IMR-90 (cell line): ENCODE measurements at places on chromosomes 2 and 18. TPM values are rescaled to one million over a fixed set of nuclear protein-coding genes. Genes with fewer than 3 reads are reported as not detected.

The CYRIA gene
- 1.7 and 3.8 TPM in 2 replicates for total RNA-seq

The KCNJ3 gene
- total RNA-seq = not detected in 2 replicates

The CNGA3 gene
- total RNA-seq = under 0.01 TPM in 1 of 2 replicates, not detected in the other

The NTSR2 gene
- not detected in 2 replicates for total RNA-seq

The RAB31 gene
- 26.9 and 28.9 TPM in 2 replicates for total RNA-seq

The HAAO gene
- total RNA-seq = 0.18 TPM in 1 of 2 replicates, not detected in the other

The METAP1D gene
- total RNA-seq = 3.4 and 4.2 TPM in 2 replicates

DNA sequence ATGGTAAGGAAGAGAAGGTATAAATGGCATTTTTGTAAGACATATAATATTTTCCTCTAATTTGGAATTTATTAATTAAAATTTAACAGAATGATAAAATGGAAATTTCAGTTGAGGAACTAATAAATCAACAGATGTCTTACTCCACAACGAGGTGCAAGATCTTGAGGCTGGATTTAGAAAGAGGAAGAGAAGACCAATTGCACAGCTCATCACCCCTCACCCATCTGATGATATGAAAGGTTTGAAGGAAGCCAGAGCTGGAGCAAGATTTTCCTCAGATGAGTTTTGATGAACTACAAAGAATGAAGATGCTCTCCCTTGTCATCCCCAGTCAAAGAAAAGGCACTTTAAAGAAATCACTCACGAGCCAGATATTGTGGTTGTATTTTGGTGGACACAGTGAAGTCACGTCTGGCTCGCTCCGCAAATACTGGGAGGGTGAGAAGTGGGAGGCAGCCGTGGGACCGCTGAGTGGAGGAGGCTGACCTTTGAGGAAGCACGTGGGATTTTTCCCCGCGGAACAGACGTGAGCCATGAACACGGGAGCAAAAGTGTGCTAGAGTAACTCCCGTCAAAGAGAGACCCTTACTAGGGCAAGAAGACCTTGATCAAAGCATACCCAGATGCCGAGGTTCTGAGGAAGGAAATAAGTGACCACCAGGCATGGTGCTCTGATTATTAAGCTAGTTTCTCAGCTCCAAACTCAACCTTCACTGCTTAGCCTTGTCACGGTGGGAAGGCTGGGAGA is 511.4 kb downstream of the RNF144A start:
- no peak overlapping the region for H3K27ac ChIP-seq
- H3K4me3 ChIP-seq = no peak overlapping the region
- H3K36me3 ChIP-seq = no peaks in the 10 kb centered on the region

GRCh38 chr2:196219671-196220070 is 48.3 kb upstream of the STK17B start:
- DNase-seq = no peak
- H3K36me3 ChIP-seq = no peaks in the 10 kb centered on the region
- no peak overlapping the region for H3K4me3 ChIP-seq

DNA sequence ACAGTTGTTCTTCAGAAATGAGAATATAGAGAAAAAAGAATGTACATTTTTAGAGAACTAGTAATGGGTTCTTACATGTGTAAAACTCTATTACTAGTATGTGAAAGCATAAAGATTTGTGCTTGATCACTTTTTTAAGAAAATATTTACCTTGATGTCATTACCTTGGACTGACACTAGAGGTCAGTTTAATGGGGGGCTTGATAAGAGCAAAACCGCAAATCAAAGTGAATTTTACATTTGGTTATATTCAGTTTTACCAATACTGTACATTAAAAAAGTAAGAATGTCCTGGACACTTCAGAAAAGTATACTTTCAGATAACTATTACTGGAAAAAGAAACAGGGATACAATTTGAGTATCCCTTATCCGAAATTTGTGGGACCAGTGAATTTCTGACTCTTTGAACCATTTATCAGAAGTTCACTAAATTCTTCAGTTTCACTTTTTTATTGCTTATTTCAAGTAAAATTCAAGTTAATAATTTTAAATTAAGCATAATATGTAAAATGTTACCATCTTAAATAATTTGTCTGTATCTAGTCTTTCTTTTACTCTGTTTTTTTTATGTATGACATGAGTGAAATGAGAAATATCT is 1149.5 kb downstream of the DSC3 start:
- DNase-seq = no peak
- no peaks in the 10 kb centered on the region for H3K27me3 ChIP-seq
- no peak overlapping the region for H3K4me3 ChIP-seq
- no peak overlapping the region for H3K27ac ChIP-seq
- H3K4me1 ChIP-seq = no peaks in the 10 kb centered on the region
- no peaks in the 10 kb centered on the region for H3K36me3 ChIP-seq

GRCh38 chr18:9855681-9856080 is 30.1 kb upstream of the TXNDC2 start:
- no peak overlapping the region for H3K27ac ChIP-seq
- no peak for DNase-seq
- no peak overlapping the region for H3K4me3 ChIP-seq
- no peaks in the 10 kb centered on the region for H3K27me3 ChIP-seq
- H3K36me3 ChIP-seq = no peaks in the 10 kb centered on the region

- DNase-seq = peak; percentile 26
- peaks cover 2% of the 10 kb centered on the region for H3K36me3 ChIP-seq
- H3K27me3 ChIP-seq = no peaks in the 10 kb centered on the region
- H3K27ac ChIP-seq = peak overlapping the region; percentile 31; the same call in 1 of the 2 replicates
- H3K4me3 ChIP-seq = no peak overlapping the region
Observed at GRCh38 chr2:27074738-27075565, 3.5 kb upstream of the EMILIN1 start.

DNA sequence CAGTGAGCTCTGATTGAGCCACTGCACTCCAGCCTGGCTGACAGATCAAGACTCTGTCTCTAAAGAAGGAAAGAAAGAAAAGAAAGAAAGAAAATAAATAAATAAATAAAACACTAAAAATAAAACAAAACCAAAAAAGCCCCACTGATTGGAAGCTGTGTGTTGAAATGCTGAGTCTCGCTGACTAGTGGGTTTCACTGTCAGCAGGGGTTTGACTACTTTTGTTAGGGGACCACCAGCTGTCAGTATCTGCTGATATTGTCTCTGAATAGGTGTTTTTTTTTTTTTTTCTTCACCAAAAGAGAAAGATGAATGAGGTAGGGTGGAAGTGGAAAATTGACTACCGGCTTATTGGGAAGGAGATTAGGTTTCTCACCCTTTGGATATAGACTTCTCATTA is 12.8 kb upstream of the ACTR2 start:
- no peak overlapping the region for H3K27ac ChIP-seq
- H3K4me1 ChIP-seq = no peaks in the 10 kb centered on the region
- no peaks in the 10 kb centered on the region for H3K36me3 ChIP-seq
- DNase-seq = no peak

DNA sequence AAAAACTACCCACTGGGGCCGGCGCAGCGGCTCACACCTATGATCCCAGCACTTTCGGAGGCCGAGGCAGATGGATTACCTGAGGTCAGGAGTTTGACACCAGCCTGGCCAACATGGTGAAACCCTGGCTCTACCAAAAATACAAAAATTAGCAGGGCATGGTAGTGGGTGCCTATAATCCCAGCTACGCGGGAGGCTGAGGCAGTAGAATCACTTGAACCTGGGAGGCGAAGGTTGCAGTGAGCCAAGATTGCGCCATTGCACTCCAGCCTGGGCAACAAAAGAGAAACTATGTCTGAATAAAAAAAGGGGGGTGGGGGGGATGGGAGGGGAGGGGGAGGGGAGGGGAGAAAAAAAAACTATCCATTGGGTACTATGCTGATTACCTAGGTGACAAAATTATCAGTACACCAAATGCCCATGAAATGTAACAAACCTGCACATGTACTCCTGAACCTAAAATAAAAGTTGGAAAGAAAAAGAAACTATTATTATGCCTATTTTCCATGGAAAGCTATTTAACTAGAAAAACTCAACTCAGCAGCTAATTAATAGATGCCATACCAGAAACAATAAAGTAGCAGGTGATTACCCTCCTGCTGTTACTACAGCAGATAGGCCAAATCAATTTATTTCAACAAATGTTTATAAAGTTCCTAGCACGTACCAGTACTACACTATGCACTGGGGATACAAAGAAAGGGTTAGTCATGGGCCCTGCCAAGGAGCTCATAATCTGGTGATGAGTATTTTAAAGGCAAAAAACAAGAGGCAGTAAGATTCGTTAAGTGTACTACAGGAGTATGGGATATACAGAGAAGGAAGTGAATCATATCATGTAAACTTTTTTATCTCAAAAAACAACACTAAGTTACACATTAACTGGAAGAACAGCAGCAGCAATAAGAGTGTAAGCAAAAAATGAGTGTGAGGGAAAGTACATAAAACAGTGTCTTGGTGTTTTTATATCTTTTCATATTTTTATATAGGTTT is 112.8 kb upstream of the SLC39A10 start:
- DNase-seq = peak; percentile 93
- H3K36me3 ChIP-seq = no peaks in the 10 kb centered on the region
- no peaks in the 10 kb centered on the region for H3K27me3 ChIP-seq
- H3K4me3 ChIP-seq = no peak overlapping the region
- peak overlapping the region; percentile 55 for H3K27ac ChIP-seq

GRCh38 chr2:215900843-215901242 is 112.5 kb downstream of the MREG start:
- H3K4me3 ChIP-seq = no peak overlapping the region
- H3K36me3 ChIP-seq = no peaks in the 10 kb centered on the region
- DNase-seq = no peak
- H3K4me1 ChIP-seq = peaks cover 8% of the 10 kb centered on the region
- no peak overlapping the region for H3K27ac ChIP-seq

GRCh38 chr2:223460209-223460608 is 142.0 kb downstream of the SCG2 start:
- H3K36me3 ChIP-seq = no peaks in the 10 kb centered on the region
- no peak overlapping the region for H3K27ac ChIP-seq
- no peaks in the 10 kb centered on the region for H3K27me3 ChIP-seq
- H3K4me3 ChIP-seq = no peak overlapping the region
- peaks cover 3% of the 10 kb centered on the region for H3K4me1 ChIP-seq

DNA sequence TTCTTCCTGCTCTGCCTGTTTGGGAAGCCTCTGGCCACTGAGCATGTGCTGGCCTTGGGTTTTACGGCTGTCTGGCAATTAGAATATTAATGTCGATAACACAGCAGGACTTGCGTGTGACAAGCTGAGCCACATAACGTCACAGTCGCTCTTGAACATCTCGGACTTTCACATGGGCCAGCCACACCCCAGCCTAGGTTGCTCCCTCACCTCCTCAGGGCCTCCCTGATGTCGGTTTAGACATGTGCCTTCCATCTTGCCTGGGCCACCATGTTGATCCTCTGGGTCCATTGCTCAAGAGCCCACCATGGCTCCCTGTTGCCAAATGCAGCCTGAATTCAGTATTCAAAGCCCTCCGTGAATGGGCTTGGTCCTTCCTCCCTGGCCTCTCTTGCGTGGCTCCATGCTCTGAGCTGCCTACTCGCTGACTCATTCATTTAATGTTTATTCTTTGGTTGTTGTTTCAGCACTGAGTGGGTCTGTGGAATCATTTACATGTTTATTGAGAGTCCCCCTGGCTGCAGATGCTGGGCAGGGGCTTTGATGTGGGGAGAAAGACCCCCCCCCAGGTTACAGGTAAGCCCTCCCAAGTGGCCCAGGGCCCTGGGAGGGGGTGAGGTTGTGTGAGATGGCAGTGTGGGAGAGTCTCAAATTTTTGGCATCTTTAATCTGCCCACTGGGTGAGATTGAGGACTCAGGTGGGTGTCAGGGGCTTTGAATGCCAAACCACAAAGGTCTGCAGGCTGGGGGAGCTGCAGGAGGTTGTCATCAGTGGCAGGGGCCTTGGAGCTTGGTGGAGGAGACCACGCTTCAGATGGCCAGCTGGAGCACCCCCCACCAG is 62.0 kb downstream of the ODC1 start:
- H3K36me3 ChIP-seq = no peaks in the 10 kb centered on the region
- no peak overlapping the region for H3K4me3 ChIP-seq
- H3K4me1 ChIP-seq = peaks cover 24% of the 10 kb centered on the region
- H3K27ac ChIP-seq = peak overlapping the region; percentile 7

- DNase-seq = peak; percentile 52
- no peaks in the 10 kb centered on the region for H3K4me1 ChIP-seq
- H3K27ac ChIP-seq = peak within 1 kb of the TSS; percentile 39
- peaks cover 3% of the 10 kb centered on the region; the same call in 1 of the 2 replicates for H3K27me3 ChIP-seq
Observed at GRCh38 chr2:230068651-230069055, at the start of gene SLC16A14. TSS of gene SLC16A14 (minus strand) at chr2:230068924. CDS start at chr2:230059352, 9,572 bp downstream.

DNA sequence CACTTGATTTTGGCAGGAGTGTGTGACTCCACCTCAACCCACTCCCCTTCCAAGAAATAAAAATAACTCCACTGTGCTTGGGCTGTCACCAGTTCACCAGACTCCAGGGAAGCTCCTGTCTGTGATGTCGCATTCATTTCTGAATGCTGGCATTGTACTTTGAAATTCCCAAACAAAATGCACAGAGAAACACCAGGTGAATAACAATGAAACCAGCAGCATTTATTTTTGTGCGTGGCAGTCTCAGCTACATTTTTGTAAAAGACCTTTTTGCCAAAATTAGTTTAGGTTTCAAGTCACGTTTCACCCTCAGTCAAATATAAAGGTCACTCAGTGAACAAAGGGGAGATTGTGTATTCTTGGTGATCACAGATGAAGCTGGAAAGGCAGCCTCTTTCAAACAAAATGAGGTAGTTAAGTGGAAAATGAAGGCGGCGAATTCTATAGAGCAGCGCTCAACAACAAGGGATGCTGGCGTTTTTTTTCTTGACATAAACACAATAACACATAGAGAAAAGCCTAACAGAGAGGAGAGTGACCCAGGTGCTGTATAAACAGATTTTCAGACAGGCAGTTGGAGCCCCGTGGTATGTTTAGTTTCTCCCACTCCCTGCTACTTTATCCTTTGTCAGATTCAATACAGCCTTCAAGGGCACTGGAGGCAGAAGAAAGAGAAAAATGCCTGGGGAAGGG is 210.3 kb upstream of the GCFC2 start:
- H3K4me1 ChIP-seq = no peaks in the 10 kb centered on the region
- no peak overlapping the region for H3K27ac ChIP-seq
- DNase-seq = no peak
- no peaks in the 10 kb centered on the region for H3K36me3 ChIP-seq
- H3K4me3 ChIP-seq = no peak overlapping the region
- no peaks in the 10 kb centered on the region for H3K27me3 ChIP-seq
